ENCODE measurements at places on chromosomes 7 and 10.
A peak's percentile ranks its signal among the peaks of the same experiment; 100 is the strongest.

- no peak for DNase-seq
Measured at GRCh38 chr10:72066318-72067284, 21.8 kb downstream of the SPOCK2 start.

DNA sequence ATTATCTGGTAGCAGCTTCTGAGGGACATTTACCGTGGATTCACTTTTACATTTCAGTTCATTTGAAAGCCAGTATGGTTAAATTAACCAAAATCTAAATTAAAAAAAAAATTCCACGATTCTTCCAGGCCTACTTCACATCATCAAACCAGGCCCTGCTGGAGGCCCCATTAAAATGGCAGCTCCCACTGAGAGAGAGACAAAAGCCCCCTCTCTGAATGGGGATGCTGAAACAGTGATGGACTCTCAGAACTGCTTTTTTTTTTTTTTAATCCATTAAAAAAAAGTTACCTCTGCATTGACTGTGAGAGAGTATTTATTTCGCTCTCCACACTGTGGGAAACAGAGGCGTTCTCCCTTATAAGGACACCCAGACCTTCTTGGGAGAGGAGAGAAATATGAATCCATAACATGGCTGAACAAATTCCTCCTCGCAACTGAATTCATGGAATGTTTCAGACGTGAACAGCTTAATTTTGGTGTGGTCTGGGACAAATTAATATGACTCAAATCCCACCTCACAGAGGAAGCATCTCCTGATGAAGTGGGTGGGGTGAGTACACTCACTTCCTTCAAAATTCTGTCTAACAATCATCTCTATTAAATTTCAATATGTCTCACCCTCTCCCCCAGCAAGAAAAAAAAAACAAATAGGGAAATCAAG, 73.5 kb downstream of the SAMD9 start:
- no peak for DNase-seq

- DNase-seq: no peak
Measured at GRCh38 chr7:120539321-120539720, 266.3 kb downstream of the KCND2 start.

DNA sequence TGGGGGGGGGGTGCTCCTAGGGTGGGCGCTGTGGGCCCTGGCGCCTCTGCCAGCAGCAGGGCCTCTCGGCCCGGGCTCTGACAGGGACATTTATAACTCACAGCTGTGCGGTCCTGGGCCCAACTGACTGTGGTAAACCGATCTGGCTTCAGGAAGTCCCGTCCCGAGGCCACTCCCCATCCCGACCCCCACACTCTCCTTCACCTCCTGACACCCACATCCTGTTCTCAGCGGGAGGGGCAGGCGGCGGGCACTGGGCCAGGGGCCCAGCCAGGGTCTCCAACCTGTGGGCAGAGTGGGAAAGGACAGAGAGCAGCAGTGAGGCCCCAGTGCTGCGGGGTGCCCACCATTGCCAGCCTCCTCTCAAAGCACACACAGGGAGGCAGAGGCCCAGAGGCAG, 69.1 kb downstream of the ZMIZ1 start:
- DNase-seq: peak; percentile 80

DNA sequence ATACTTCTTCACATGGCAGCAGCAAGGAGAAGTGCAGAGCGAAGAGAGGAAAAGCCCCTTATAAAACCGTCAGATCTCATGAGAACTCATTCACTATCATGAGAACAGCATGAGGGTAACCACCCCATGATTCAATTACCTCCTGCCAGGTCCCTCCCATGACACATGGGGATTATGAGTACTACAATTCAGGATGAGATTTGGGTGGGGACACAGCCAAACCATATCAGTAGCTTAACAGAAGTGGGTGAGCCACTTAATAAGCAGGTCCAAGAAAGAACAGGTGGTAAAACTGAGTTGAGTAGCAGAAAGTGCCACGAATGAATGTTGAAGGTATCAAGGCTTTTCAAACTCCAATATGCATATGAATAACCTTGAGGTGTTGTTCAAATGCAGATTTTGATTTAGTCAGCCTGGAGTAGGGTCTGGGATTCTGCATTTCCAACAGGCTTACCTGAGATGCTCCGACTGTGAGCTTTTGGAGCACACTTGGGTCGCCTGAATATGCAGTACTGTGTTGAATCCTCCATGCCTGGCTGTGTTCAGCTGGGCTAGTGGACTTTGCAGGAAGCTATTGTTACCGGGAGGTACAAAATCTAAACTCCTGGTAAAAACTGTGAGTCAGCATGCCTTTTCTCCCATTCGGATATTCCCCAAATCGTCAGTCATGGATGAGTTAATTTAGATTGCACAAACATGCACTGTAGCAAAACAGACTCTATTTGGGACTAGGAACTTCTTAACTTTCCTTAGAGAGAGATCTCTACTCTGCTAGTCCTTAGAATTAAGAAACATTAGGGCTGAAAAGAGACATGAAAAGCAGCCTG, 69.0 kb upstream of the PRKCQ start:
- no peak for DNase-seq

DNA sequence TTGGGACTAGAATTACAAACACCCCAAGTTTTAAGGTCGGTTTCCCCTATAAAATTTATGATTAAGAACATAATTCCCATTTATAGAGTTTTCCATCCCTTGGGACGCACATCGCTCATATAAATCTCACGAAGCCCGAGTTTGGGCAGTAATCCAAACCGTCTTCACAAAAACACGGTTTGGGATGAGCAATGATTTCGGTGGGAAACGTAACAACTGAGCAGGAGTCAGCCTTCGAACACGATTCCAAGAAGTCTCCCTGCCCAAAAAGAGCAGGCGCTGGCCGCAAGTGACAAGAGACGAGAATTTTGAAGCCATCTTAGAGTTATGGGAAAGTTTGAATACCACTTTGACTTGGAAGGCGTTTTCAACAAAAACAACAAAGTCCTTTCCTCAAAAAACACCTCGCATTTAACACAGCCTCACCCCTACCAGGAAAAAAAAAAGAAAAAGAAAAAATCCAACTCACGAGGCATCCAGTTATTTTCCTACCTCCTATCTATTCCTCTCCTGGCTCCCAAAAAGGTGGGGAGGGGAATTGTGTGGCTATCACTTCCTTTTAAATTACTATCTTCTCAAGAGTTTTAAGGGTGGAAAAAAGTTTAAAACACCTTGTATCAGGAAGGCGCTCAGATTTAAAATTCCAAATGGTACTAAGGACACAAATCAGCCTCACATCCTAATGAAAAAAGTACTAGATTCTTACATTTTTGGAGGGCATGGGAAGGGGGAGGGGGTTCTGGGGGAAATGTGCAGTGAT, 1.6 kb downstream of the SEPHS1 start:
- no peak for DNase-seq

DNA sequence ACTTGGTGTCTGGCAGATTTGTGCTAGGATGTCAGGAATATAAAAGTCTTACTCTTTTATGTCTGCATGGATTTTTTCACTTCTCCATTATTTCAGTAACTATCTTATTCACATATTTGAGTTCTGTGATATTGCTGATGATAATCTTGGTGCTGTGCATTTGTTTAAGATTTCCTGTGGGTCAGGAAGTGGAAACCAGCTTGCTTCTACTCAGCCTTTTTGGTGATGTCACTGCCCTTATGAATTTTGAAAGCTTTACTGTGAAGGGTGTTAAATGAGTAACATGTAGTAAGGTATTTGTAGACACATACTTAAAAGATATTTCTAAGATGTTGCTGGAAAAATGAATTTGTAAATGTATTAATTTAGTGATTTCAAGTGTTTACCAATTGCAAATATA, 69.5 kb upstream of the VOPP1 start:
- no peak for DNase-seq

GRCh38 chr7:27132214-27132613, 1.7 kb upstream of the HOXA4 start:
- no peak for DNase-seq

DNA sequence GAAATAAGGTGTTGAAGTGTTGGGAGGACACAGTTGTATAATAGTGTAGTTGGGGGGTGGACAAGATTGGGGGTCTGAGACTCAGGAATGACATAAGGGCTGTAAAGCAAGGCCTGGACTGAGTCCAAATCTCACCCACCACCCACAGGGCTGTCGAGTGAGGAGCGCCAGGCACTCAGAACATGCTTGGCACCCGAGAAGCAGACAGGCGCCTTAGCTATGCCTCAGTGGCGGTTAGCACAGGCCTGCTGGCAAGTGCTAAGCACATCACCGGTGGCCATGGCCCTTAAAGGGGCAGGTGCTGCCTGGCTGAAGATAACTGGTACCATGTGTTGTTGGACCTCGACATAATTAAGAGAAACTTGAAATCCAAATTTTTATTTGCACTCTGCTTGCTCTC, 90.7 kb downstream of the COL13A1 start:
- DNase-seq: no peak

GRCh38 chr7:114649689-114650088, 235.1 kb downstream of the FOXP2 start:
- DNase-seq: no peak
